ENCODE measurements at places on chromosomes 1 and 21.

- no peaks in the 10 kb centered on the region for H3K36me3 ChIP-seq
- H3K4me1 ChIP-seq: no peaks in the 10 kb centered on the region
- H3K27me3 ChIP-seq: no peaks in the 10 kb centered on the region
- DNase-seq: no peak
- no peak overlapping the region for H3K27ac ChIP-seq
Measured at GRCh38 chr1:17849216-17849615, 94.1 kb downstream of the ACTL8 start.

DNA sequence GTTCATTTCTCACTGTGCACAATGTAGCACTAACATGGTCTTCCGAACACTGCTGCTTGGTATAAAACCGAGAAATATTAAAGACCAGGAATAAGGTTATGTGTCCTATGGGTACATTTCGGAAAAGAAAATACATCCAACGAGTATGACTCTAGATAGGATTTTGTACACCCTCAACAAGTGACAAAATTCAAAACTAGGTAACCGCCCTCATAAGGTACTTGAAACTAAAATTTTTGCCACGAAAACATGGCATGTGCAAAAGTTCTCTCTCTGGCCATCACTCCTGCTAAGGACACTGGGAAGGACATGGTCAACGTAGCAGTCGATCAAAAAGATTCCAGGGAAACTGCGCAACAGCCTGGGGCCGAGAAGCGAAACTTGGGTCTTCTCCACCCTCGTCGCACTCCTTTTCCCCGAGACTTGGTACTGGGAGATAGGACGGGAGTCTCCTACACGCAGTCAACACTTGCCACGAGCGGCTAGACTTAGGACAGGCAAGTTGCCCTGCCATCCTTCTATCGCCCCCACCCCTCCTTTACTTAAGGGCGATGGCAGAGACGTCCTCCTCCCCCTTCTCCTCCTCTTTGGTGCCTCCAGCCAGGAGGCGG, 338 bp upstream of the TOR1AIP1 start:
- peaks cover 73% of the 10 kb centered on the region for H3K4me1 ChIP-seq
- H3K4me3 ChIP-seq: peak overlapping the region; percentile 90
- peaks cover 15% of the 10 kb centered on the region for H3K27me3 ChIP-seq
- peak overlapping the region; percentile 98 for H3K27ac ChIP-seq
- H3K36me3 ChIP-seq: no peaks in the 10 kb centered on the region
- DNase-seq: no peak

DNA sequence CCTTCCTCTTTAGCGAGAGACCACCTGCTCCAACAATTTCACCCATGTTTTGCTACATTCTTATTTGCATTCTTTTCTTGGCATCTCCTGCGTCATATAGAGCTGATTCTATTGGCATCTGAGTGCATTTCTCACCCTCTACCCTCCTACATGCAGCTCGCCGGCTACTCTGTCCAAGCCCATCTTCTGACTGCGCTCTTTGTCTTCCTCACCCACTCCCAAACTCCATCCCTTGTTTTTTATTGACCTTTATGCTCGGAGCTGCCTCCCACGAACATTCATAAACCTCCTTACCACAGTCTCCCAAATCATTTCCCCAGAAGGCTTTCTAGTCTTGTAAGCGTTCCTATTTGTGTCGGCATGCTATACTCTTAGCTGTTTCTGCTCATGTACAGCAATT, 33.6 kb upstream of the FMN2 start:
- no peak overlapping the region for H3K4me3 ChIP-seq
- H3K4me1 ChIP-seq: no peaks in the 10 kb centered on the region
- H3K27ac ChIP-seq: no peak overlapping the region

- H3K4me3 ChIP-seq: no peak overlapping the region
- H3K27me3 ChIP-seq: peaks cover 9% of the 10 kb centered on the region
- H3K4me1 ChIP-seq: peaks cover 22% of the 10 kb centered on the region
- no peak for DNase-seq
Measured at GRCh38 chr1:16068356-16069270, 4.8 kb downstream of the FAM131C start.

GRCh38 chr1:211469938-211470529, 21.9 kb downstream of the RD3 start:
- no peak overlapping the region for H3K27ac ChIP-seq
- no peaks in the 10 kb centered on the region for H3K27me3 ChIP-seq
- DNase-seq: peak; percentile 18
- no peaks in the 10 kb centered on the region for H3K36me3 ChIP-seq

DNA sequence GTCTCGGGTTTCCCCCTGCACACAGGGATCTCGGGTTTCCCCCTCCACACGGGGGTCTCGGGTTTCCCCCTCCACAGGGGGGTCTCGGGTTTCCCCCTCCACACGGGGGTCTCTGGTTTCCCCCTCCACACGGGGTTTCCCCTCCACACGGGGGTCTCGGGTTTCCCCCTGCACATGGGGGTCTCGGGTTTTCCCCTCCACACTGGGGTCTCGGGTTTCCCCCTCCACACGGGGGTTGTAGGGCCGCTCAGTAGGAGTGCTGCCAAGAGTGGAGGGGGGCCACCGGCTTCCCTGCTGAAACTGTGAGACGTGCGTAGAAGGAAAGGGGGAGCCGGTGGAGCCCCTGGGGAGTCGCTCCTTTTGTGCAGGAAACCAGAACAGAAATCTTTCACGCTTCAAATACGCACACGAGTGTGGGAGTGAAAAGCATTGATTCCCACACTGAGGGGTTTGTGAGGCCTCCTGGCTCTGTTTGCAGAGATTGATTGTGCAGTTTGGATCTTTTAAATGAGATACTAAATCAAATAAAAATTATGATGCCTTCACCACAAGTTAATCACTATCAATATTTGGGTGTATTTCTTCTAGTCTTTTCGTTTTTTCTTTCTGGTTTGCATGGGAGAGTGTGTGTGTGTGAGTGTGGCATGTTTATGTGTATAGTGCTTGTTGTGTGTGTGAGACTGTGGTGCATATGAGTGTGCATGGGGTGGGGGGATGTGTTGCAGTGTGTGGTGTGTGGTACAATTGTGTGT, 54.3 kb upstream of the TRAPPC10 start:
- H3K4me3 ChIP-seq: no peak overlapping the region
- no peak overlapping the region for H3K27ac ChIP-seq
- H3K36me3 ChIP-seq: peaks cover 22% of the 10 kb centered on the region
- no peaks in the 10 kb centered on the region for H3K4me1 ChIP-seq

GRCh38 chr1:51833700-51834099, 44.8 kb downstream of the NRDC start:
- H3K4me3 ChIP-seq: no peak overlapping the region
- no peaks in the 10 kb centered on the region for H3K27me3 ChIP-seq
- DNase-seq: no peak
- H3K36me3 ChIP-seq: peaks cover 12% of the 10 kb centered on the region
- H3K4me1 ChIP-seq: peaks cover 15% of the 10 kb centered on the region

DNA sequence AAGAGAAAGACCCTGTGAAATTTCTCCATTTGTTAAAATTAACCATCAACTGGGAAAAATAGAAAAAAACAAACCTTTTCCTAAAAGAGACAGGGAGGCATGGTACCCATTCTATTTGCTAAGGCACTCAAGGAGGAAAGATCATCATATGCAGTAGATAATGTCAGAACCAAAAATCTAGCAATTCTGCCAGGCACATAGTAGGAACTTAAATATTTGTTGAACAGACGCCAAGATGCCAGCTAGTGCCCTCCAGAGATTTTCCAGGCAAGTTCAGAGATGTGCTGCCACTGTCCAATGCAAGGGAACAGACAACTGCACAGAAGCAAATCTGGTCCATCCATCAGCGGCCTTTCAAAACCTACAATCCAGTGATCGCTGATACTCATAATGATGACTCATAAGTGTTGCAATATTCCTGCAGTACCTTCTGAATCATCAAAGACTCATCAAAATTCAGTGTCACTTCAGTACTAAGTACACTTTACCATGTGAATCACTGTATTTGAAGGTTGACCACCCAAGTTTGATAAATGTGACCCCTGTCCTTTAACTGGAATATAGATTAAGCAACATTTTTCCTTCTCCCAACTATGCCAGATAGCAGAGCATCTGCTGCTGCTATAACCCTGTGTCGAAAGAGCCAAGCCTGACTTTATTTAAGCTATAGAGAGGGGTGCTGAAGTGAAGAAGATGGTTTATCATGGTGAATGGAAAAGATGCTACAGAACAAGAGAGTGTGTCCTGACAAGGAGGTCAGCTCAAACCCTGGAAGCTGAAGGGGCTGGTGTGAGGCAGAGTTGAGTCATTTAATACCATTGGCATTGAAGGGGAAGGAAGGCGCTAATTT, 99.1 kb downstream of the MT1HL1 start:
- H3K27ac ChIP-seq: no peak overlapping the region
- no peaks in the 10 kb centered on the region for H3K4me1 ChIP-seq
- no peak overlapping the region for H3K4me3 ChIP-seq
- DNase-seq: no peak
- H3K27me3 ChIP-seq: peaks cover 4% of the 10 kb centered on the region
- peaks cover 23% of the 10 kb centered on the region for H3K36me3 ChIP-seq

GRCh38 chr1:6385488-6386191, 7.9 kb downstream of the ACOT7 start:
- H3K36me3 ChIP-seq: no peaks in the 10 kb centered on the region
- DNase-seq: no peak
- no peaks in the 10 kb centered on the region for H3K27me3 ChIP-seq
- H3K4me3 ChIP-seq: no peak overlapping the region

GRCh38 chr21:39519835-39520234, 68.1 kb downstream of the SH3BGR start:
- H3K27me3 ChIP-seq: no peaks in the 10 kb centered on the region
- H3K4me1 ChIP-seq: peaks cover 4% of the 10 kb centered on the region
- H3K36me3 ChIP-seq: no peaks in the 10 kb centered on the region
- DNase-seq: no peak
- H3K4me3 ChIP-seq: no peak overlapping the region

Data from immature natural killer cell (primary cell).